Left hindlimb (tissue), 1 donor: ENCODE measurements at places on chromosomes 13 and 19.

- DNase-seq: no peak
Measured at GRCh38 chr19:3370728-3371591, 4.6 kb downstream of the NFIC start.

- DNase-seq: no peak
Measured at GRCh38 chr19:50036908-50037307, 11.1 kb downstream of the ZNF473 start.

- DNase-seq: no peak
Measured at GRCh38 chr13:43272851-43273250, 249.5 kb downstream of the DNAJC15 start.

- DNase-seq: no peak
Measured at GRCh38 chr19:10544242-10544752, 593 bp downstream of the ATG4D start.

DNA sequence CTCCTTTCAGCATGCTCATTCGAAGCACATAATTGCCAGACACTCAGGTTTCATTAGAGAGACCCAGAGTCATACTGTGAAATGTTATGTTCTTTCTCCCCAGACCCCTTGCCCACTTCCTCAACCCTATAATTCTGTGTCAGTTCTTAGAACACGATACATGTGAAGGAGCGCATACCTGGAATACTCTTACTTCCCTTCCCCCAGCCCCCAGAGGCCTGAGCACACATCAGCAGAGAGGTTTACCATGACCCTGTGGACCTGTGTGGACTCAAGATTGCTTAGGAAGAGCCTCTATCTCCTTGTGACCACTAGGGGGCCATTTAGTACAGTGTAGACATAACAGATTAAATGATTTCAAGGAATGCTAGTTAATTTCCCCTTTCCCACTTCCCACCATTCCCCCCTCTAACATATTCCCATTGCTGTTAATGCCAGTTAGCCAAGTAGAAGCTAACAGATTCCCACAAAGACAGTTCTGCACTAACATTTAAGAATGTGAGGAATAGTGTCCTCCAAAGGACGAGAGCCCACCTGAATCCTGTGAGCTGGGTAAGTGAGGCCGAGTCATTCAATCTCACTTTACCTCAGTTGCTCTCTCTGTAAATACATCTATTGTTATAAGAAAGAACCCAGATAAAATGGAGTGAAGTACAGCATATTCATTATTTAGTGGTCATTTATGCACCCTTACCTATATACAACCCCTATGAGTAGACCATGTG, 154.2 kb upstream of the MAB21L1 start:
- no peak for DNase-seq

GRCh38 chr13:112861876-112862615, 107.0 kb upstream of the MCF2L start:
- no peak for DNase-seq

- no peak for DNase-seq
Measured at GRCh38 chr19:39641773-39642172, 13.9 kb upstream of the LGALS16 start.

GRCh38 chr13:40230833-40231266, 435.6 kb downstream of the FOXO1 start:
- DNase-seq: no peak

- DNase-seq: no peak
Measured at GRCh38 chr19:41876847-41877832, at the start of gene CD79A. TSS of gene CD79A (plus strand) at chr19:41877279. CDS start at chr19:41877305, 26 bp downstream.

DNA sequence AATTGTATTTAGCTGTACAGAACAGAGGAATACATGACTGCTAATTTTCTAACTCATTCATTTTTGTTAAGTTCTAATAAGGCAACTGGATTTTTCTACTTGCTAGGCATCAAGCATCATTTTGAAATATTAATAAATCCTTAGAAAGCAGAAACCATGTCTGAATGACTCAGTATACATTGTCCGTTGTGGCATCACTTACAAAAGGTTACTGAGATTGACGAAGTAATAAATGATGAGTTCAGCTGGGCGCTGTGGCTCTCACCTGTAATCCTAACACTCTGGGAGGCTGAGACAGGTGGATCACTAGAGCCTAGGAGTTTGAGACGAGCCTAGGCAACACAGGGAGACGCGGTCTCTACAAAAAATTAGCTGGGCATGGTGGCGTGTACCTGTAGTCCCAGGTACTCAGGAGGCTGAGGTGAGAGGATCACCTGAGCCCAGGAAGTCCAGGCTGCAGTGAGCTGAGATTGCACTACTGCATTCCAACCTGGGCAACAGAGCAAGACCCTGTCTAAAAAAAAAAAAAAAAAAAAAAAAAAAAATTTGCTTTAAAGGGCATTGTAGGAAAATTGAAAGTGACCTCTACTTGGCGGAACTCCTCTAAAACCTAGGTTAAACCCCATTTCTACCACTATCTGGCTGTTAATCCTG, 36.6 kb downstream of the LHFPL6 start:
- no peak for DNase-seq

DNA sequence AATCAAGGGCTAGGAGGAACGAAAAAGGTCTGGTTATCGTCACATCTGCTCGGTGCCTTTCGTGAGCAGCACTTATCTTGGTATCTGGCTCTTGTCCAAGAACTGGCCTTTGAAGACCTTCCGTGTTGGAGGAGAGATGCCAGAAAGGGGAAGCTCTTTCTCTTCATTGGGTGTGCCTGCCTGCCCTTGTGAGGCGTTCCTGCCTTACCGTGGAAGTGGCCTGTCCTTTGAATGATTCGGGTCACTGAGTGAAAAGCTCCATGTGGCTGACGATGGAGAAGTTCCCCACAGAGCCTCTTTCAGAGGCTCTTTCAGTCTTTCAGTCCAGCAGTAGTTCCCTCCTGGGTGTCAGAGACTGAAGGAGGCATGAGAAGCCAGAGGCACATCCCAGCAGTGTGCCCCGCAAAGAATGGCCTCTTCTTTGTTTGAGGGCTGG, 121.5 kb upstream of the SLC10A2 start:
- no peak for DNase-seq

DNA sequence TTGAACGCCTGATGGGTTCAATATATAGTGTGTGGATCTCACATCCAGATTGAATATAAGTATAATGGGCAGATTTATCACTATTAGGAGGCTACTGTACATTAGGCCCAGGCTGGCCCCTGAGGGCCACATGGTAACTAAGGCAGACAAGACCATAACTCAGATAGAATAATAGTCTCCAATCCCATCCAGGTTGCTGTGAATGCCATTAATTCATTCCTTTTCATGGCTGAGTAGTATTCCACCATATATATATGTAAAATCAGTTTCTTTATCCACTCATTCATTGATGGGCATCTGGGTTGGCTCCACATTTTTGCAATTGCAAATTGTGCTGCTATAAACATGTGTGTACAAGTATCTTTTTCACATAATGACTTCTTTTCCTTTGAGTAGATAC, 8.1 kb upstream of the PMIS2 start:
- no peak for DNase-seq

- no peak for DNase-seq
Measured at GRCh38 chr13:72151241-72151640, 284.2 kb upstream of the DACH1 start.

DNA sequence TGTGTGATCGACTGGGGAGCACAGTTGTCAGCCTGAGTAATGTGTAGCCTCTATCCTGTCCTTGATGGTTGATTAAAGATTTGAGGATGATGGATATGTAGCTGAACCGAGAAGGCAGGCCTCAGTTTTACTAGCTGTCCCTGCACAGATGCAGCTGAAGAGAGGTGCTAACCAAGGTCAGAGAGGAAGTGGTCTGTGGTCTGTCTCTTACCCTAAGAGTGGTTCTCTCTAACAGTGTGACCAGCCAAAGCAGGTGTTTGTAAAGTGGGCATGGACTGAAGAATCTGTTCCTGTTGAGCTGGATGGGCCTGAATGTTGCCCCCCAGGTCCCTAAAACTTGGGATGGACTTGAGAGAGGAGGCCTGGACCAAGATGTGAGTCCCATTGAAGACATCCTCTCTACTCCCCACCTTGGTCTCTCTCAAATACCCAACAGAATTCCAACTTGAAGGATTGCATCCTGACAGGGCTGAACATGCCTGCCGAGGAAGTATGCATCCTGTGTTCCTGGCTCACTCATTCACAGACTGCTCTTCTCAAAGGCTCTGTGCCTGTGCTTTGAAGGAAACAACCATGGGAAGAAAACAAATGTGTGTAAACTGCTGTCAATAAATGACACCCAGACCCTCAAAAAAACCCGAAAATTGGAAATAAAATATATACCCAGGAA, 223.8 kb downstream of the MAB21L1 start:
- DNase-seq: no peak

GRCh38 chr13:77028202-77028601, 1.2 kb upstream of the FBXL3 start:
- no peak for DNase-seq
